GM23338 (cell line): ENCODE measurements at places on chromosomes 3 and 15. TPM values are rescaled to one million over a fixed set of nuclear protein-coding genes. Genes with fewer than 3 reads are reported as not detected.

GRCh38 chr3:56076746-56077145, 391.5 kb downstream of the ERC2 start:
- DNase-seq, result no peak

GRCh38 chr3:63847718-63848450, 15.7 kb downstream of the THOC7 start:
- peak; percentile 68 for DNase-seq

DNA sequence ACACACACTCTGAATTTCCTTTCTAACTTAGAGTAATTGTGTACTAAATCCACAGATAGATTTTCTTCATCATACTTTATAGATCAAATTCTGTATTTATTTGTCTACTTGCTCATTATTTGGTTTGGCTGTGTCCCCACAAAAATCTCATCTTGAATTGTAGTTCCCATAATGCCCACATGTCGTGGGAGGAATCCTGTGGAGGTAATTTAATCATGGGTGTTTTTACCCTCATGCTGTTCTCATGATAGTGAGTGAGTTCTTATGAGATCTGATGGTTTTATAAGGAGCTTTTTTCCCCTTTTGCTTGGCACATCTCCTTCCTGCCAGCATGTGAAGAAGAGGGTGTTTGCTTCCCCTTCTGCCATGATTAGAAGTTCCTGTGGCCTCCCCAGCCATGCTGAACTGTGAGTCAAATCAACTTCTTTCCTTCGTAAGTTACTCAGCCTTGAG, 198.3 kb upstream of the TGFBR2 start:
- no peak for DNase-seq

DNA sequence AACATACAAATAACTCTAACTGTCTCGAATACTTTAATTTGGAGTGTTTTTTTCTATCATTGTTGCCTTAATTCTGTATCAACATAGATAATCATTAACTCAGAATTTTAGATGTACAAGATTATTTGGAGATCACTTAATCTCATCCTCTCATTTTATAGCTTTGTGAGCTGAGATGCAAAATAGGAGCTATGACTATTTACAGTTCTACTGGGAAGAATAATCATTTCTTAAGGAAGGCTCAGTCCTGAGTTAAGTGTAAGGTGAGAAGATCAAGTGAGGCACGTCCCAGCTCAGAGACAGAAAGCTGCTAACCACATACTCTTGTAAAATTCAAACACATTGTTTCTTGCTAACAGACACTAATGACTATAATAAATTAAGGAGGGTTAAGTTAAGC, 66.2 kb downstream of the CCDC54 start:
- DNase-seq, result no peak

DNA sequence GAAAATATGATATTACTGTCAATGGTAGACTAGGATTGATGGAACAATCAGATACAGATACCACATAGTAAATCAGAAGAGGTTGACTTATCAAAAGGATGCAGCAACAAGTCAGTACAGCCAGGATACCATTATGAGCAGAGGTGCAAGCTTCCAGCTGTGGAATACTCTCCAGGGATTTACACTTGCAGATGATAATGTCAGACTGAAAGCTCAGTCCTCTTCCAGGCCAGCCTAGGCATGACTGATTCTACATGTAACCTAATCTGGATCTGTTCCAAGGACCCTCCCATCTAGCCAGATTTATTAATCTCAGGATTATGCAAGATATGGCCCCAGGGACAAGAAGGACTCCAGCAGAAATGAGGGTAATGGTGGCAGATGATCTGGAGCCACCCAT, 8.2 kb downstream of the FILIP1L start:
- no peak for DNase-seq

GRCh38 chr3:24763393-24763792, 268.7 kb upstream of the THRB start:
- no peak for DNase-seq

GRCh38 chr3:12705981-12706380, 42.1 kb upstream of the RAF1 start:
- no peak for DNase-seq

DNA sequence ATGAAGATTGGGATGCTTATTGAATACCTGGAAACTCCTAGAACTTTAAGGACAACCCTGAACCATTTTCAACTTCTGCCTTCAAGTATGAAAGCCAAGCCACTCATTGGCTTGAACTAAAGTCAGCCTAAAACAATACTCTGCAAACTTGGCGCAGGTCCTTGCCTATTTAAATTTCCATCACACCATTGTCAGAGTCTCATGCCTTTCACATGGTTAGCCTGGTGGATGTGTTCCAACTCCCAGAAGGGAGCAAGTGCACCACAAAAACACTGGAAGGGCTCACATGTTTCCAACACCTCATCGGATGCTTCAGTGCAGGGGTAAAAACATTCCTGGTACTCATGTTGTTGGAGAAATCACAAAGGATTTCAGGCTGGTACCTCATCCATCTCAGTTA, 511.6 kb upstream of the MDFIC2 start:
- no peak for DNase-seq

DNA sequence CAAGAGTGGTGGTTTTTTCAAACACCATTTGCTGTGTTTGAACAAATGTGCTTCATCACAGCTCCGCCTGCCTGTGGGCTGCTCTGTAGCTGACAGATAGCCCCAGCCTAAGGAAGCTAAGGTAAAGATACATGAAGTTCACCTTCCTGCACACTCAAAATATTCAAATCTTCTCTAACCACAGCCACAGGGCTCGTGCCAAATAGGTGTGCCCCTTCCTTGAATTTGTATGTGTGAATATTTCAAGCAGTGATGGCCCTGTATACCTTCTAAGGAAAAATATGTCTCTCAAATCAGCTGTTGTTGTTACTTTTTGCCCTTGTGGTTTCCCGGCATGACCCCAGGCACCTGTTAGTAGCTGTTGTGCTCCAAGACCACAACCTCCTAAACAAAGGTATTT, 92.8 kb downstream of the CCNL1 start:
- DNase-seq, result no peak

GRCh38 chr15:64398575-64398974, 10.9 kb downstream of the TRIP4 start:
- no peak for DNase-seq

- no peak for DNase-seq
Observed at GRCh38 chr3:196737655-196738054, 2.0 kb upstream of the PAK2 start.

DNA sequence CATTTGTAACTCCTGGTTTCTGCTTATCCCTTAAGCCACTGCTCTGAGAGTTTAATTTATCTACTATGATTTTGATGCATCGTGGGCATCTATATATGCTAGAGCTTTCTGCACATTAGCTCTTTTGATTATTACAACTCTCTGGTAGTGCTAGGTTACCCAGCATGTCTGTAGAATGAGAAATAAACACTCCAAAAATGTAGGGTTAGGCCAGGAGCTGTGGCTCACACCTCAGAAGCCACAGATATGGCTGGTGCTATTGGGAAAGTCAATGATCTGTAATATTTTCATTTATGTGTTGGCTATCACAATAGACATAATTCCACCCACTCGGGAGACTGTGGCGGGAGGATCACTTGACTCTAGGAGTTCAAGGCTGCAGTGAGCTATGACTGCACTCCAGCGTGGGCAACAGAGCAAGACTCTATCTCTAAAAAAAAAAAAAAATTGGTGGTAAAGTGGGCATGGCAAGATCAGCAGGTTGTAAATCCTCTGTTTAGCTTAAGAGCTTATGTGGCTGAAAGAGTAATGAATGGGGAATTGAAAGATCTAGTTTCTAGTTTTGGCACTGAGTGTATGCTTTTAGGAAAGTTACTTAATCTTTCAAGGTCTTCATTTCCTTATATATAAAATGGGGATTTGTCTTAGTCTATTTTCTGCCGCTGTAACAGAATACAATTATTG, 6.3 kb downstream of the TIGIT start:
- DNase-seq, result no peak

DNA sequence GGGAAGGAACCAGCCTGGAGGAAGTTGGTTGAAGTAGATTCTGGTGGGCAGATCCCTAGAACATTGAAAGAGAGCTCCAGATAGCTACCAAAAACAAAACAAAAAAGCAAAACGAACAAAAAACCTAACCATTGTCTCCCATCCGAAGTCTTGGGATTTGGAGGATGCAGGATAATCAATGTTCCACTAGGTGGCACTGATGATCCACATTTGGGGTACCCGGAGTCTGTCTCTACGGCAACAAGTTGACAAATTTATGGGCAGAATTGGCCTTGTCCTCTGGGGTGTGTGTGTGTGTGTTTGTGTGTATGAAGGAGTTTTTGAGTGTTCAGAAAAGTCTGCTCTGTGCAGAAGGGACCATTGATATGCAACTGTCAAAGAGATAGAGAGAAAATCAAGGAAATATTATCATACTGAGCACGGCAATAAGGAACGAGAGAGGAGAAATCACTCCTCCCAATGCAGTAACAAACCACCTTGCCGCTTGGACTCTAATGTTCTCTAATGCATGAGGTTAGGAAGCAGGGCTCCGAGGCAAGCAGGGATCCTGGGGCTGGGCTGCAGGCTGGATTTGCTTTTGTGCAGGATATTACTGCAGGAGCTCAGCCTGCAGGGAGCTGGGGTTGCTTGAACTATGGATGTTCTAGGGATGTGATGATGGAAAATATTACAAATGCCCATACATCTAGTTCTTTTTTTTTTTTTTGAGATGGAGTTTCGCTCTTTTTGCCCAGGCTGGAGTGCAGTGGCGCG, 59.8 kb upstream of the KLHL25 start:
- peak; percentile 84 for DNase-seq

DNA sequence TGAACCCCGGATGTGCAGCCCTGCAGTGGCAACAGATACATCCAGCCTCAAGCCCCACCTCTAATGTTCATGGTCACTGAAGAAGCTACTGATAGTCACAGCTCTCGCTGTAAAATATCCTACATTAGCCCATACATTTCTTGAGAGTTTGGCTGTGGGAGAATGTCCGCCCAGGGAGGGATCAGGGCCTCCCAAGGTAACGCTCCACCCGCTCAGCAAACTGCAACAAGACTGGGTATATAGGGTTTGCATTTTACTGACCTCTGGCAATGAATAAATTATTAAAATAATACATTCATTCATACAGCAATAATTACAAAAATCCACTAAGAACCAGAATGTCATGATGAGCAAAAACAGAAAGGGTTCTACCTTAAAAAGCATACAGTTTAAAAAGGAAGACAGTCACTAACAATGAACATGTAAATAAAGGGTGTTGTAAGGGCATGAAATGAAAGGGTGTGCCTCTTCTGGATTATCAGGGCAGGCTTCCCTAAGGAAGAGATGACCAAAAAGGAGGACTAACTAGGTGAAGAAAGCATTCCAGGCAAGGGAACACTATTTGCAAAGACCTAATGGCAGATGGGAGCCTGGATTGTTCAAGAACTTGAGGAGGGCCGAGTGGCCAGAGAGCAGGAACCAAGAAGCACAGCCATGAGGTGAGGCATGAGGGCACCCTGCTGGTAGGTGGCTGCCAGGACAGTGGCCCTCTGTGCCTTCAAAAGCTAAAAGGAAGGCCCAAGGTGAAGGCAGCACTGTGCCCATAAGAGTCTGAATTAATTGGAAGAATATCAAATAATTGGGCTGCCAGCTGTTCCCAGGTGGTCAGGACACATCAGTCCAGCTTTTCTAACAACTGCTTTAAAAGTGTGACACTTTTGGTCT, 28.1 kb upstream of the CTDSPL start:
- peak; percentile 45 for DNase-seq

DNA sequence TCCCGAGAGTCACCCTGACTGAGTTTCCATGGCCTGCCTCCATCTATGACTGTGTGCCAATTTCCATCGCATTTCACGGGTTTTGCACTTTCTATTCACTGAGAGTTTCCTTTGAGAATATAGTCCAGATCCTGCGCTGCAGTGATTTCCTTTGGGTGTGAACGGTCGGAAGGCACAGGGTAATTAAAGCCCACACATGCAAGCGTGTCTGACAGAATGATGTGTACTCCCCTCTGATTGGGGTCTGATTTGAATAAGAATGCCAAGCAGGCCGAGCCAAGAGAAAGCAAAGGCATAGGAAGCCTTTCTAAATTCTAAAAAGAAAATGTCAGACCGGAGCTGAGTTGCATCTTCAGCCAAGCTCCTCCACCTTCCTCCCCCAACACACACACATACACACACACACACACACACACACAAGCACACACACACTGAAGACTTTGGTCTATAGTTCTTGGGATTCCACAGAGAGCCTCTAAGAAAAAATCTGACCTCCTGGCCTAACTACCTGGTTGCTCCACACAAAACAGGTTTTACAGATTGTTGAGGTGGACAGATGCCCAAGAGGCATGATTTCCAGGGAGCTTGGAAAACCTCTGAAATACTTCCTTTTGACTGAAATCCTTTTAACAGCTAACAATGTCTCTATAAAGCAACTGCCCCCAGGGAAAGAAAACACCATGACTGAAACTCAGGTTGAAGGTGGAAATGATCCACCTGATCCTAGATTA, 59.7 kb upstream of the LRRN1 start:
- peak; percentile 20 for DNase-seq

- no peak for DNase-seq
Observed at GRCh38 chr3:98536456-98537017, 4.8 kb downstream of the GPR15 start.

- no peak for DNase-seq
Observed at GRCh38 chr3:181868576-181869082, 156.9 kb downstream of the SOX2 start.

- peak; percentile 3 for DNase-seq
Observed at GRCh38 chr3:21390856-21391255, 360.2 kb downstream of the ZNF385D start.

GRCh38 chr15:77614251-77614806, 18.4 kb downstream of the LINGO1 start:
- no peak for DNase-seq

GRCh38 chr3:64408770-64409169, 183.5 kb upstream of the PRICKLE2 start:
- no peak for DNase-seq

DNA sequence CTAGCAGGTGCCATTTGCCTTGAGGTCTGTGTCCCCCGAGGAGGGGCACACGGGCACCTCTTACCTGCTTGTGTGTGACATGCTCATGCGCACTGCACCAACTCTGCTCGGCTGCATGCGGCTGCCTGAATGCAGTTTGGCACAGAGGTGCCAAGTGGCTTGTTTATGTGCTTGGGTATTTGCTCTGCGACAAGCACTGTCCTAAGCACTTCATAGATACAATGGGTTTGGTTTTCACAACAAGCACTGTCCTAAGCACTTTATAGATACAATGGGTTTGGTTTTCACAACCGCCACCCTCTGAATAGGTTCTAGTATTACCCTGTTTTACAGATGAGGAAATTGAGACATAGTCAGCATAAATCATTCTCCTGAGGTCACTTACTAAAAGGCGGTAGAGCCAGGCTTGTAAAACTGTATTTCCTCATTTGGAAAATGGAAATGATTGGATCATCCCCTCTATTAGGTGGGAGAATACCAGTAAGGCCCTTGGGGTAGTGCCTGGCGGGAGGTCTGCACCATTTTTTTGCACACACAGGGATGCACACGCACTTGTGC, 487 bp downstream of the ITIH4 start:
- no peak for DNase-seq

- DNase-seq, result no peak
Observed at GRCh38 chr15:57914350-57915055, 151.0 kb downstream of the ALDH1A2 start.

ARRDC4 gene
- 6.2 and 6.9 TPM in 2 replicates for total RNA-seq

CLDN18 gene
- not detected in 2 replicates for total RNA-seq

APBA2 gene
- total RNA-seq, result 24.7 and 27.5 TPM in 2 replicates

C3orf22 gene
- not detected in 2 replicates for total RNA-seq

ACKR2 gene
- 0.35 and 0.58 TPM in 2 replicates for total RNA-seq

ILDR1 gene
- 0.97 and 1.2 TPM in 2 replicates for total RNA-seq
